ENCODE measurements at places on chromosomes 5 and 9. TPM values are rescaled to one million over a fixed set of nuclear protein-coding genes. Genes with fewer than 3 reads are reported as not detected.

The IL13 gene
- not detected for total RNA-seq

The IRX2 gene
- total RNA-seq, result not detected

The ATOX1 gene
- total RNA-seq, result 44.8 TPM

The ERAP2 gene
- total RNA-seq, result 129 TPM

The PRDM9 gene
- total RNA-seq, result not detected

The FOXD4L5 gene
- not detected for total RNA-seq

The GBGT1 gene
- total RNA-seq, result 14.1 TPM

The SHOC1 gene
- total RNA-seq, result not detected

All from thoracic aorta endothelial cell (primary cell).